ENCODE measurements at places on chromosomes 4 and X. TPM values are rescaled to one million over a fixed set of nuclear protein-coding genes. Genes with fewer than 3 reads are reported as not detected.

The BANK1 gene
- total RNA-seq: not detected

The FREM3 gene
- not detected for total RNA-seq

GRCh38 chrX:8960957-8961468, 72.9 kb downstream of the FAM9B start:
- DNase-seq: no peak

GRCh38 chr4:81213671-81214070, 1.4 kb downstream of the PRKG2 start:
- DNase-seq: no peak

DNA sequence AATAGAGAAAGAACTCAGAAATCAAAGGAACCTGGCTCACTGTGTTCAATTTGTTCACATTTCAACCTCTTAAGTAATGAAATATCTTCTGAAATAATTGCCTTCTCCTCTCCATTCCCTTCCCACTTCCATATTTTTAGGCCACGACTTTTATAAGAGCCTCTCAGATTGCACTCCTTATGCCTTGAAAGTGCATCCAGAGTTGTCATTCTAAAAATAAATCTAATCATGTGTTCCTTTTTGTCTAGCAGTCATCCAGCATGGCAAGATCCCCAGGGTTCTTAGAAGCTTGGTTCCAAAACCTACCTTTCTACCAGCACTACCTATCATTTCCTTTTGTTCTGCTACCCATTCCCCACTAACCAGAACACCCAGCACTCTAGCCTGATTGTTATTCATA, 42.4 kb upstream of the RPA4 start:
- DNase-seq: no peak

DNA sequence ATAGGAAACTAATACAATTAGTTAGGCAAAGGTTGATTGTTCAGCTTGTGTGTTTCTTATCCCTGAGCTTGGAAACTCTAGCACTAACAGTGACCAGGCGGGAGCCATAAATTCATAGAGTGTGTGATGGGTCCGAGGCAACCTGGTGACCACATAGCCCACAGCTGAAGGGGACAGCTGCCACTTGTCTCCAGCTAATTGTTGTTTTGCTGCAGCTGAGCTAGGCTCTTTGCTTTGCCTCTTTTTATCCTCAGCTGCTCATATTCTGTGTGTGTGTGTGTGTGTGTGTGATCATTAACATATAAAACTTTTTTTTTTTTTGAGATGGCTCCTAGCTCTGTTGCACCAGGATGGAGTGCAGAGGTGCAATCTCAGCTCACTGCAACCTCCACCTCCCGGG, 53.2 kb downstream of the DOCK11 start:
- DNase-seq: no peak

Measured in activated naive CD4-positive, alpha-beta T cell treated with anti-CD3 and anti-CD28 coated beads, Interleukin-2, amount 50 U/mL, for 72 hours (primary cell).